ENCODE measurements at places on chromosomes 3 and 15. TPM values are rescaled to one million over a fixed set of nuclear protein-coding genes. Genes with fewer than 3 reads are reported as not detected.

Gene A4GNT
- total RNA-seq = not detected

Gene CAV3
- total RNA-seq = not detected

Gene ZNF660
- 8.9 TPM for total RNA-seq

Gene SLC4A7
- 52.2 TPM for total RNA-seq

Gene FBLN2
- 236 TPM for total RNA-seq

Gene LPP
- 231 TPM for total RNA-seq

Gene RBMS3
- 161 TPM for total RNA-seq

Gene GPR156
- 0.98 TPM for total RNA-seq

Gene LXN
- total RNA-seq = 24.9 TPM

Gene AGTR1
- 7.2 TPM for total RNA-seq

Gene LMAN1L
- total RNA-seq = not detected

Gene CELSR3
- total RNA-seq = 1.5 TPM

Gene CYP1A1
- 0.18 TPM for total RNA-seq

Gene TRAIP
- 4.2 TPM for total RNA-seq

Gene FANCD2
- total RNA-seq = 3.8 TPM

Gene MTMR10
- total RNA-seq = 67.7 TPM

Gene ERICH6
- total RNA-seq = 0.49 TPM

Gene IGSF11
- 19.8 TPM for total RNA-seq

Gene ARL14
- not detected for total RNA-seq

Gene SLC6A1
- 10.9 TPM for total RNA-seq

Gene RAMAC
- 10.9 TPM for total RNA-seq

Gene KCNAB1
- total RNA-seq = 6.2 TPM

Gene C2CD4A
- total RNA-seq = not detected

Gene NANOGP8
- 0.98 TPM for total RNA-seq

Gene SENP8
- 2.4 TPM for total RNA-seq

Gene SLC38A3
- total RNA-seq = 2.5 TPM

Gene CHDH
- 7.3 TPM for total RNA-seq

Gene CLDN1
- total RNA-seq = 130 TPM

Gene ST6GAL1
- 62.6 TPM for total RNA-seq

Gene CTXN2
- not detected for total RNA-seq

Gene SLC51A
- total RNA-seq = 0.58 TPM

Gene FBXL2
- total RNA-seq = 22.4 TPM

Gene CYP1A2
- not detected for total RNA-seq

Gene PRR20G
- total RNA-seq = not detected

Gene TLR9
- total RNA-seq = 1.1 TPM

Gene NEK10
- total RNA-seq = 1.9 TPM

Gene TM4SF1
- total RNA-seq = 149 TPM

Gene DNAJA4
- 18.0 TPM for total RNA-seq

Gene RBP2
- not detected for total RNA-seq

Gene ANKRD63
- not detected for total RNA-seq

Gene GOLGA8S
- total RNA-seq = 1.5 TPM

Gene TRH
- not detected for total RNA-seq

Gene UMPS
- 18.3 TPM for total RNA-seq

Gene PLA2G4D
- not detected for total RNA-seq

Gene CCR9
- total RNA-seq = 0.31 TPM

Gene NPAP1
- not detected for total RNA-seq

Gene OR5K2
- not detected for total RNA-seq

Measured in sciatic nerve (tissue), 2 donors.